ENCODE measurements at places on chromosomes 5 and 9.

- no peaks in the 10 kb centered on the region for H3K27me3 ChIP-seq
- H3K4me3 ChIP-seq = no peak overlapping the region
- no peak overlapping the region for H3K27ac ChIP-seq
- DNase-seq = peak; percentile 85
- no peaks in the 10 kb centered on the region for H3K4me1 ChIP-seq
- no peaks in the 10 kb centered on the region for H3K36me3 ChIP-seq
Observed at GRCh38 chr9:100437860-100438805, 11.2 kb downstream of the MSANTD3 start.

DNA sequence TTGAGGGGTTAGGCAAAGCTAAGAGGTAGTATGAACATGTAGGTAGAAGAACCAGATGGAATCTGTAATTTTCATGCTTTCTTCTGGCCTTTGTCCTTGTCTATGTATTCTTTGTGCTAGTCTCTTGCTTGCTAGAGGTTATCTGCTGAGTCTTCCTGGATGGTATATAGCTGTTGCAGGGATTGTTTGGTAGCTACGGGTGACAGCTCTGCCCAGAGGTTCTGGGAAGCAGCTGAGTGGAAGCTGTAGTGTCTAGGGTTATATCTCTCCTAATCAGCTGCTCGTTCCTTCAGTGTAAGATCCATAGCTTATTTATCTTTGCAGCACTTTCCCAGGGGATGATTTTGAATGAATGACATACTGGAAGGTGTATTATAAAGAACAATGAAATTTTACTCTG is 100.3 kb downstream of the ATG10 start:
- no peaks in the 10 kb centered on the region for H3K27me3 ChIP-seq
- no peak for DNase-seq
- no peaks in the 10 kb centered on the region for H3K4me1 ChIP-seq
- no peak overlapping the region for H3K27ac ChIP-seq
- no peak overlapping the region for H3K4me3 ChIP-seq

DNA sequence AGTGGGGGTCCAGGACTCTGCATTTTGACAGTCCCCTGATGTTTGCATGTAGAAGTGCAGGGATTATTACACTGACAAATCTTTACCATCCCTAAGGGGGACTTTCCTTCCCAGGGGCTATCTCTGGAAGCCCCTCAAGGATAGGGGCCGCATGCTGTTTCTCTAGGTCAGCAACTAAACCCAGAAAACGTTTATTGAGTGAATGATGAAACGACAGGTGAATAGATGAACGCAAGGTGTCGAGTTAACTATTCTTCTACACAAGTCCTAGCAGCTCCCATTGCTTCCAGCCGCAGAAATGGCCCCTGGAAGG is 281 bp upstream of the HSD17B4 start:
- no peaks in the 10 kb centered on the region for H3K36me3 ChIP-seq
- peaks cover 8% of the 10 kb centered on the region for H3K4me1 ChIP-seq
- no peaks in the 10 kb centered on the region for H3K27me3 ChIP-seq

- DNase-seq = peak; percentile 57
- H3K4me3 ChIP-seq = no peak overlapping the region
- H3K4me1 ChIP-seq = peaks cover 9% of the 10 kb centered on the region
Observed at GRCh38 chr5:173315495-173316338, 12.5 kb downstream of the STC2 start.

DNA sequence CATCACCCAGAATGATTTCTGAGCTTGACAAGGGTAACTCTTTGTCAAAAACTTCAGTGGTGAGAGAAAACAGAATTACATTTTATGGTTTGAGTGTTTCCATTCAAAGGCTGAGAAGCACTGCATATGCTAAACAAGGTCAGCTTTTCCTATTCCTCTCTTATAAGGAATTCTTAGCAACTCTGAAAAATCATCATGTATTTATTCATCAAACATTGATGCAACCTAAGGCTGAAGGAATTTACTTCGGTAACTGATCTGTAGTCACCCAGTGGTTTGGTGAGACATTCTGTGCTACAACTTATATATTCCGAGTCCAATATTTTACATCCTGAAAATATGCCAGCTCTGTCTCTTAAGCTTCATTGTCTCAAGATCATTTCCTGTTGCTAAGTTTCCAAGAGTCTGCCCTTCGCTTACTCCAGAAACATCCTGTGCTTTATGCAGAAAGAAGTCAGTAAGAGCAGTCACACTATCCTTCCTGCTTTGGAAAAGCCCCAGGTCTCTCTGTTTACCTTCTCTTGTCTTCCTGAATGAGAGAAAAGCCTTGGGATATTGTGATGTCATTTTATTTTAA is 176.6 kb upstream of the TBCA start:
- H3K4me3 ChIP-seq = no peak overlapping the region
- H3K36me3 ChIP-seq = no peaks in the 10 kb centered on the region
- peak; percentile 55 for DNase-seq
- peaks cover 5% of the 10 kb centered on the region for H3K4me1 ChIP-seq
- no peak overlapping the region for H3K27ac ChIP-seq

DNA sequence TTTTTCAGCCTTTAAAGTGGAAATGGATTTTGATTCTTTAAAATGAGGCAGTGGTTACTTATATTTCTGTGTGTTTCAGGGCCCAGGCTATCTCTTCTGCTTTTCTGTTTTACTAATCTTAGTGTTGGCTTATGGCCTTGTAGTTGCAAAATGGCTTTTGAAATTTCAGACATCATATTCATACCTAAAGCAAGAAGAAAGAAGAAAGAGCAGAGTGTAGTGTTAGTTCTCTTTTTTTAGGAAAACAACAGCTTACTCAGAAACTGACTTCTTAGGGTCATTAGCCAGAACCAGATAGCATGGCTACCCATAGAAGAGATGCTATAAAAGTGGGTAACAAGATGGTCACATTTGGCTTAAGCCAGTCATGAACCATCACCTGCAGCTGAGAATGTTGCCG is 20.9 kb downstream of the ZBED3 start:
- no peak overlapping the region for H3K4me3 ChIP-seq
- DNase-seq = no peak
- no peaks in the 10 kb centered on the region for H3K27me3 ChIP-seq
- peaks cover 10% of the 10 kb centered on the region for H3K36me3 ChIP-seq
- no peaks in the 10 kb centered on the region for H3K4me1 ChIP-seq

- H3K4me1 ChIP-seq = no peaks in the 10 kb centered on the region
- DNase-seq = no peak
- H3K27me3 ChIP-seq = no peaks in the 10 kb centered on the region
- H3K36me3 ChIP-seq = no peaks in the 10 kb centered on the region
Observed at GRCh38 chr5:130034566-130035210, 130.4 kb downstream of the CHSY3 start.

GRCh38 chr5:160133071-160133917 is 14.0 kb upstream of the PWWP2A start:
- H3K4me1 ChIP-seq = no peaks in the 10 kb centered on the region
- DNase-seq = no peak
- H3K36me3 ChIP-seq = no peaks in the 10 kb centered on the region
- H3K4me3 ChIP-seq = no peak overlapping the region
- H3K27ac ChIP-seq = no peak overlapping the region
- no peaks in the 10 kb centered on the region for H3K27me3 ChIP-seq

GRCh38 chr9:99561509-99561917 is 260.2 kb upstream of the NR4A3 start:
- no peaks in the 10 kb centered on the region for H3K36me3 ChIP-seq
- H3K27me3 ChIP-seq = peaks cover 14% of the 10 kb centered on the region
- H3K4me1 ChIP-seq = no peaks in the 10 kb centered on the region
- no peak for DNase-seq
- H3K27ac ChIP-seq = no peak overlapping the region

DNA sequence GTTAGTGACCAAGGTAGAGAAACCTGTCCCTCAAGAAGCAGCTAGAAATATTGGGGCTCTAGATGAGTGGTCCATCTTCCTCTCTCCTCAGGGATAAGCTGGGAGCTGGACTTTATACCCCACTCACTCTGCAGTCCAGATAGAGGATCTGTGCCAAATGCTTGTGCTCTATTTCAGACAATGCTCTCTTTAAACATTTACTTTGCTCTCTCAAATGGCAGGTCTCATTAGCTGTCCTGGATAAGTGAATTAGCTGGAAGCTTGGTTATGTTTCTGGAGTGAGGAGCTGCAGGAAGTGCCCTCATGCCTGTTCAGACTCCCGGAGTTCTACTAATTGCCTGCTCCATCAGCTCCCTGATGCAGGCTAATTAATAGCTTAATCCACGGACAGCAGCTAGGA is 151.1 kb upstream of the CCDC152 start:
- no peaks in the 10 kb centered on the region for H3K4me1 ChIP-seq
- H3K27ac ChIP-seq = no peak overlapping the region
- no peak for DNase-seq
- H3K4me3 ChIP-seq = no peak overlapping the region
- H3K36me3 ChIP-seq = no peaks in the 10 kb centered on the region

GRCh38 chr5:32096891-32097595 is 77.1 kb downstream of the GOLPH3 start:
- no peaks in the 10 kb centered on the region for H3K36me3 ChIP-seq
- H3K27ac ChIP-seq = no peak overlapping the region
- no peaks in the 10 kb centered on the region for H3K4me1 ChIP-seq
- no peaks in the 10 kb centered on the region for H3K27me3 ChIP-seq
- DNase-seq = no peak

DNA sequence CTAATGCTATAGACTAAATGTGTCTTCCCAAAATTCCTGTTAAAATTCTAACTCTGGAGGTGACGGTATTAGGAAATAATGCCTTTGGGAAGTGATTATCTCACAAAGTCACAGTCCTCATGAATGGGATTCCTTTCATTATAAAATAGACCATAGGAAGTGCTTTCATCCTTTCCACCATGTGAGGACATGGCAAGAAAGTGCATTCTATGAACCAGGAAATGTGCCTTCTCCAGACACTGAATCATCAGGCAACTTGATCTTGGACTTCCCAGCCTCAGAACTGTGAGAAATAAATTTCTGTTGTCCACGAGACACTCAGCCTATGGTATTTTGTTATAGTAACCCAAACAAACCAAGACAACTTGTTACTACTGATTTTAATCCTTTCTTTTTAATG is 582.4 kb upstream of the C9orf72 start:
- H3K4me3 ChIP-seq = no peak overlapping the region
- H3K27me3 ChIP-seq = no peaks in the 10 kb centered on the region
- H3K36me3 ChIP-seq = no peaks in the 10 kb centered on the region
- no peaks in the 10 kb centered on the region for H3K4me1 ChIP-seq
- no peak for DNase-seq

DNA sequence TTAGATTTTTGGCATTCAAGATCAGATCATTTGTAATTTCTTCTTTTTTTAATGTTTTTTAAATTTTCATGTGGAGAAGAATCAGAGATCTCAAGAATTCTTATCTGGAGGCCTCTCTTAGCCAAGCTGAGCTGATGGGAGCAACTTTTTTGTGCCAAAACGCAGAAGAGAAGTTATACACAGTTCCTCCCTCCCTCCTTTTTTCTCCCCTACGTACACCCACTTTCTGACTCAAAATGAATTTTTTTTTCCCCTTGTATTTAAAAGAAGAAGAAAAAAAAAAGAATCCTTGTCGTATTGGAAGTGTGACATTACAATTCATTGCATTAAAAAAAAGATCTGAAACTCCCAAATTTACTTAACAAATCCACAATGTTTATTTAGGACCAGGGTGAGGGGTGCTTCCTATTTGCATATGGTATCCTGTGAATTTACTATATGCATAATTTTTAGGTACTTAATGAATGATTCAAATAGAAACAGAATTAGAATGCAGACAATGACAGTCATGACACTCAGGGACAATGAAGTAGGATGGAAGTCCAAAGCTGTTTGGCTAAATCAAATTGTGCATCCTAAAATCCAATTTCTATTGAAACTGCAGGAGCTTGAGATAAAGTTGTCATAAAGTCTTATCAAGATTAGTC is 54.4 kb downstream of the EBF1 start:
- H3K4me3 ChIP-seq = no peak overlapping the region
- no peak for DNase-seq
- no peaks in the 10 kb centered on the region for H3K36me3 ChIP-seq
- H3K4me1 ChIP-seq = no peaks in the 10 kb centered on the region

GRCh38 chr5:73433982-73434342 is 14.6 kb downstream of the FOXD1 start:
- H3K27me3 ChIP-seq = no peaks in the 10 kb centered on the region
- no peak overlapping the region for H3K27ac ChIP-seq
- no peak for DNase-seq
- H3K36me3 ChIP-seq = no peaks in the 10 kb centered on the region
- H3K4me1 ChIP-seq = peaks cover 13% of the 10 kb centered on the region

DNA sequence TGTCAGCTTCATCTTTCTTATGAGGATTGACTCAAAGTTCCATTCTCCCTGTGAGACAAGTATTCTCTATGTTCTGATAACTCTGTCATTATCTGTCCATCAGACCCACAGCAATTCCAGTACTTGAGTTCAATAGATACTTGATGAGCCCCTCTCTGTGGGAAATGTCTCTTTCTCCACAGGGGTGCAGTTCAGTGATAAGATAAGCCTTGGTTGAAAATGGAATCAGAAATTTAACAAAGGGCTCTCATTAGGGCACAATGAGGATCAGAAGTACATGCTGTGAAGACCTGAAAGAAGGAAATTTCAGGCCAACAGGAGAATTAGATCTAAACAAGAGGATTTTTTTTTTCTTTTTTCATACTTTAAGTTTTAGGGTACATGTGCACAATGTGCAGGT is 737.3 kb downstream of the MTRR start:
- H3K4me3 ChIP-seq = no peak overlapping the region
- DNase-seq = no peak
- H3K27me3 ChIP-seq = no peaks in the 10 kb centered on the region
- no peak overlapping the region for H3K27ac ChIP-seq
- no peaks in the 10 kb centered on the region for H3K36me3 ChIP-seq

DNA sequence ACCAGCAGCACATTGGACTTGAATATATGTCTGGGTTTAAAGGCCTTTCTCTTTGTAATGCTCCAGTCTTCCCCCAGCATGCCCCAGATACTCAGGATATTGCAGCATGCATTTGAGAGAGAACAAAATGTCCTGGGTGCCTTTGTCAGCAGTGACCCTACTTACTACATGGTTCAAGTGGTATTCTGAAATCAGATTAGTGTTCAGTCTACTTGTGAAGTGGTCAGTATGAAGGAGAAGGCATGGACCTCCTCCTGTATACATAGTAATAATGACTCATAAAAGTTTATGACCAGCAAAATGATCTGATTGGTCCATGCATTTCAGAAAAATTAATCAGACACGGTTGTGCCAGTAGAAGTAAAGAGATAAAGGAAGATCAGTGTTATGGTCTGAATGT is 25.4 kb downstream of the GPR21 start:
- H3K4me3 ChIP-seq = no peak overlapping the region
- H3K27me3 ChIP-seq = no peaks in the 10 kb centered on the region
- peak; percentile 60 for DNase-seq
- H3K36me3 ChIP-seq = peaks cover 6% of the 10 kb centered on the region

- no peaks in the 10 kb centered on the region for H3K36me3 ChIP-seq
- no peak overlapping the region for H3K4me3 ChIP-seq
- no peak overlapping the region for H3K27ac ChIP-seq
- DNase-seq = no peak
Observed at GRCh38 chr5:79284846-79285245, 48.9 kb downstream of the JMY start.

All from PC-3 (cell line).